ENCODE measurements at places on chromosomes 2 and 18.

DNA sequence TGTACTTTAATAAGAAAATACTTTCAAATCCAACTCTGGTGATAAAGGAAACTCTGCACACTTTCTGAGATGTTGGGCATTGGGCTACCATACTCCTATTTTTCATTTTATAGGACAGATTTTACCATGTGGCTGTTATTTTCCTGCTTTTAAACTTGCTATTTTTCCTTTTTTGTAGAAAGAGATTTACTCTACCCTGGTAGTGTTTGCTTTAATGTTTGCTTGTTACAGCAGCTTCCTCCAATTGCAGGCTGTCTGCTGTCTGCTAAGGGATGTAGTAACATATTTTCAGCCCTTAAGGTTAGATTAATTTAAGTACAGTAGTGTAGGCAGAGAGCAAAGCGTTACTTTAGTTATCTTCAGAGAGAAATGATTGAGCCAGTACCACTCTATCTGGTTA lies 38.6 kb downstream of the MARCHF7 start:
- H3K36me3 ChIP-seq: peaks cover 34% of the 10 kb centered on the region
- H3K27me3 ChIP-seq: no peaks in the 10 kb centered on the region
- H3K4me3 ChIP-seq: no peak overlapping the region
- H3K4me1 ChIP-seq: peaks cover 8% of the 10 kb centered on the region

DNA sequence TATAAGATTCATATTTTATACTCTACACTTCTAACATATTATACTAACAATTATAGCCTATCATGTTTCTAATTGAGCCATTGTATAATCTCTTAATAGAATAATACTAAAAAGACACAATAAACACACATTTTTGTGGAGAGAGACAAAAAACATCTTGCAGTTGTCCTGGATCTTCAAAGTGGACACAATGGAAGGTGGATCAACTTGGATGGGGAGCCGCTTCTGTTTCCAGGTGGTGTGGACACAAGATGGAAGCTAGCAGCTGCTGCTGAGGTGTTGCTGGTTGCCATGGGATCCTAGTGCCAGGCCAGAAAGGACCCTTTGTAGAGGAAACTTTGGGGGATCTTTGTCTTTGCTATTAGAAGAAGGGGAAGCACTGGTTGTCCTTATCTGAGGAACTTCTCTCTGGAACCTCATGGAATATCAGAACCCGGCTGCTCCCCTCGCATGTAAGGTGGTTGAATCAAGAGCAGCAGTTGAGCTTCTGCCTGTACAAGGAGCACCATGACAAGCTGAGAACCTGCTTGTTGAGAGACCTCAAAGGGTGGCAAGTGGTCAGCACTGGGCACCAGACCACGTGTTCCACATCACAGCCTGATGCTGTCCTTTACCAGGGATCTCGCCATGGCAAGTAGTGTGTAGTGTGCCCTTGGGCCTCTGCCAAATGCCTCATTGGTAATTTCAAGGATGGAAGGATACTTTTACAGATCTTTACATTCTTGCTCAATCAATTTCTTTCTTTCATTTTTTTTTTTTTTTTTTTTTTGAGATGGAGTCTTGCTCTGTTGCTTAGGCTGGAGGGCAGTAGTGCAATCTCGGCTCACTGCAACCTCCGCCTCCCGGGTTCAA lies 232.2 kb downstream of the MYCN start:
- no peak overlapping the region for H3K4me3 ChIP-seq
- H3K36me3 ChIP-seq: no peaks in the 10 kb centered on the region
- DNase-seq: no peak
- H3K4me1 ChIP-seq: no peaks in the 10 kb centered on the region
- no peak overlapping the region for H3K27ac ChIP-seq
- H3K27me3 ChIP-seq: no peaks in the 10 kb centered on the region

GRCh38 chr2:134975281-134976009 lies 56.8 kb downstream of the CCNT2 start:
- peaks cover 21% of the 10 kb centered on the region for H3K27me3 ChIP-seq
- no peak overlapping the region for H3K4me3 ChIP-seq
- H3K4me1 ChIP-seq: peaks cover 8% of the 10 kb centered on the region
- DNase-seq: no peak
- peaks cover 12% of the 10 kb centered on the region for H3K36me3 ChIP-seq

GRCh38 chr2:168120310-168120709 lies 127.1 kb downstream of the STK39 start:
- no peak overlapping the region for H3K4me3 ChIP-seq
- peaks cover 3% of the 10 kb centered on the region for H3K4me1 ChIP-seq
- H3K36me3 ChIP-seq: peaks cover 18% of the 10 kb centered on the region
- no peak overlapping the region for H3K27ac ChIP-seq

GRCh38 chr18:70373042-70373519 lies 84.2 kb downstream of the SOCS6 start:
- no peaks in the 10 kb centered on the region for H3K36me3 ChIP-seq
- DNase-seq: no peak
- no peaks in the 10 kb centered on the region for H3K4me1 ChIP-seq
- peaks cover 5% of the 10 kb centered on the region for H3K27me3 ChIP-seq
- no peak overlapping the region for H3K27ac ChIP-seq

DNA sequence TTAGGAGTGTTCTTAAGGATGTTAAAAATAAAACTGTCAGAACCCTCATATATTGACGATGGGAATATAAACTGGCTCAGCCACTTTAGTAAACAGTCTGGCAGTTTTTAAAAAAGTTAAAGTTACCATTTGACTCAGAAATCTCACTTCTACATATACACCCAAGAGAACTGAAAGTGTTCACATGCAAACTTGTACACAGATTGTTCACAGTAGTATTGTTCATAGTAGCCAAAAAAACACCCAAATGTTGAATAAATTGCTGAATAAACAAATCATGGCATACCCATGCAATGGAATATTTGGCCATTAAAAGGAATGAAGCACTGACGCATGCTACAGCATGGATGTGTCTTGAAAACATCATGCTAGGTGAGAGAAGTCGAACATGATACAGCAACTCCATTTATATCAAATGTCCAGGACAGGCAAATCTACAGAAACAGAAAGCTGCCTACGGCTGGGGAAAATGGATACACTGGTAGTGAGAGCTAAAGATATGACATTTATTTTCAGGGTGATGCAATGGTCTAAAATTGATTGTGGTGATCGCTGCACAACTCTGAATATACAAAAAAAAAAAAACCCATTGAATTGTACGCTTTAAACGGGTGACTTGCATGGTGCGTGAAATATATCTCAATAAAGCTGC lies 10.1 kb downstream of the RPL31 start:
- peaks cover 54% of the 10 kb centered on the region for H3K36me3 ChIP-seq
- DNase-seq: no peak
- no peaks in the 10 kb centered on the region for H3K27me3 ChIP-seq
- H3K4me3 ChIP-seq: no peak overlapping the region

DNA sequence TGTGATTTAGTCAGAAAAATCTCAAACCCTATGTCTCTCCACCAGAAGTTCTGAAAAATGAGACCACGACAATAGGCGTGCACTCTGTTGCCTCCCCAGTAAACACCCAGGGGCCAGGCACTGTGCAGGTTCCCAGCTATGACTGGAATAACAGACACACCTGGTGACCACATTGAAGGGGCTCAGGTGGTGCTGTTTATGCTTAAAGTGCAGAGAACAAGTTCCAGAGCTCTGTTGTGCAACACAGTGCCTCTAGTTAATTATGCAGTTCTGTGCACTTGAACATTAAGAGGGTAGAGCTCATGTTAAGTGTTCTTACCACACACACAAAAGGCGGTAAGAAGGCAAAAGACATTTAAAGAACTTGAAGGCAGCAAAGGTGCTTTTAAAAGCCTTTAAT lies 52.6 kb upstream of the AFF3 start:
- H3K27ac ChIP-seq: no peak overlapping the region
- H3K4me3 ChIP-seq: no peak overlapping the region
- no peaks in the 10 kb centered on the region for H3K36me3 ChIP-seq
- H3K27me3 ChIP-seq: no peaks in the 10 kb centered on the region
